Activated CD8-positive, alpha-beta memory T cell treated with anti-CD3 and anti-CD28 coated beads for 24 hours (primary cell): ENCODE measurements at places on chromosomes 16 and 17.

DNA sequence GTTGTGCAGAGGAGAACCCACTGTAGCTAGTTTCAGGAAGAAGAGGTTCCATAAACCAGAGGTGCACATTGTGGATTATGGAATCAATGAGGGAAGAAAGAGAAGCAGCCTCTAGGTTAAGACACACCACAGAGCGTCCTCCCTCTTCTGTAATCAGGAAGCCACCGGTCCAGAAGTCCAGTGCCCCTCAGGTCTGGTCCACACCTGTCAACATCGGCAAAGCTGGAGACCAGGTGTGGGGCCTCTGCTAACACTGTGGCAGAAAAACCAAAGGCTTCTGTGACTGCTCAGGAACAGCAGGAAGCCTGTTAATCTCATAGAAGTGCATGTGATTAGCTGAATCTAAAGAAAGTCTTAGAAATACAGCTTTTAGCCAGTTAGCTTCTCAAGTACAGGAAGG is 23.3 kb downstream of the LIMD2 start:
- no peak for DNase-seq

- no peak for DNase-seq
These were observed 101.1 kb downstream of the FOXL1 start for GRCh38 chr16:86679490-86679889.

DNA sequence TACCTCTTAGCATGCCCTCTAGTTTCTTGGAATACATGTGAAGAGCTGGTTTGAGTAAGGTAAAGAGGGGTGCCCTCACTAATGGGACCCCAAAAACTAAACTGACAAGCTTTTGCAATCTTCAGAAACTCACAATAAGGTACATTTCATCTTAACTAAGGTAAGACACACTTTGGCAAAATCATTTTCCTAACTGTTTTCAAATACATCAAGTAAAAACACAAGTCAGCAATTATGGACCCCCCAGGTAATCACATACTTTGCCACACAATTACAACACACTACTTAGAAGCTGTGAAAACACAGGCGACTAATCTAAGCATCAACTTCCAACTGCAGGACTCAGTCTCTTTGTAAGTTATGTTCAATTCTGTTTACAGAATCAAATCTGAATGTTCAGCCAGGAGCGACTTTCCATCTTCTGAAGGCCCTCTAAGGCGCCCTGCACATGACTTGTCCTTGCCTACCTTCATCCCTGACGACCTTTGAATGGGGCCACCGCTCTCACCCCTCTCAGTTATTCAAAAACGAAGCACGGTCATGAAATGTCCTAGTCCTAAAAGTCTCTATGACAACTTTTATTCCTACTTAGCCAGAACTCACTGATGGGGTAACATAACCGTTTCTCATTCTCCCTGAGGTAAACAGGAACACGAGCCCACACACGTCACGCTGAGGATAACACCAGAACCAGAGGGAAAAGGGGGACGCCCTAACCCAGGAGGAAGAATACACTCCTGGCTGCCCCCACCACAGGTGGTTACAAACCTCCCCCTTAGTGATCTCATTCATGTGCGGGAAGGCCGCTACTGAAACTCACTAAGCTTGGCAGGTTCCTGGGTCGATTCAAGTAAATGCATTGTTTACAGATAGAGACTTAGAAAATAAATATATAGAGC is 5.5 kb downstream of the CREBBP start:
- no peak for DNase-seq

DNA sequence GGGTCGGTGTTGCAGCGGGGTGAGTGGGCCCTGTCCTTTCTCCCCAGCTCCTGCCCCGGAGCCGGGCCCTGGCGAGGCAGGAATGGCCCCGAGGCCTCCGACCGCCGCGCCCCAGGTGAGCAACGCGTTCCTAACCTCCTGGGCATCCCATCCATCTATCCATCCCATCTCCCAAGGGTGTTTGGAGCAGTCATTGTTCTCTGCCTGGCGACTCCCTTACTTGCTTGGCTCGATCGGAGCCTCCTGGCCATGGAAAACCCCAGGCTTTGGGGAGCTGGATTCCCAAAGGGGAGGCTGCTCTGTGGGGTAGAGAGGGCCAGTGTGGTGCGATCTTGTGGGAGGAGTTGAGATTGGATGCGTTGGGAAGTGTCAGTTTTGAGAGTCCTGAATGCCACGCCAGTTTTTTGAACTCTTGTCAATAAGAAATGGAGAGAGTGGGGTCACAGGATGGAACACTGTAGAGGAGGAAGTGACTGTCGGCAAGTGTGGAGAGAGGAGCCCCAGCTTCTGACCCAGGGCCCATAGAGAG is 684 bp downstream of the ZFP90 start:
- DNase-seq, result peak; percentile 72

- peak; percentile 79 for DNase-seq
These were observed 7.3 kb upstream of the NR1D1 start for GRCh38 chr17:40107522-40108174.

- DNase-seq, result no peak
These were observed 3.8 kb downstream of the MYO1D start for GRCh38 chr17:32873114-32873513.

GRCh38 chr17:44384823-44385286 is 4.6 kb downstream of the ITGA2B start:
- DNase-seq, result no peak

DNA sequence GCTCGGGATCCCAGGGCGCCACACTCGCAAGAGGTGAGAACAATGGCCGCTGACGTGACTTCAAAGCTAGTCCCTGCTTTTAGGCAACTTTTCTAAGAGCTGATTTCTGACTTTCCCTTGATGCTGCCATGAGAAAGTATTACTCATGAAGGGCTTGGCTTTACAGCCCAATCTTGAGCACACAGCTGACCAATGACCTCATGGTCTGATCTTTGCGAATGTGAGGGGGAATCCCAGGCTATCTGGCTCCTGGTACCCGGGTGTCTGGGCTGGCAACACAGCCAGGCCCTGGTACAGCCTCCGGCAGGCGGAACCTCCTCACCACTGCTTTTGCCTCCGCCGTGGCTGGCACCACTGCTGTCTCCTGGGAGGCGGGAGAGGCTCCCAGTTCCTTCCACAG is 17.5 kb downstream of the NDUFAF8 start:
- DNase-seq, result no peak

GRCh38 chr17:17091856-17092756 is 49.8 kb downstream of the MPRIP start:
- no peak for DNase-seq

- DNase-seq, result no peak
These were observed 13.4 kb downstream of the GINS2 start for GRCh38 chr16:85675251-85675874.

DNA sequence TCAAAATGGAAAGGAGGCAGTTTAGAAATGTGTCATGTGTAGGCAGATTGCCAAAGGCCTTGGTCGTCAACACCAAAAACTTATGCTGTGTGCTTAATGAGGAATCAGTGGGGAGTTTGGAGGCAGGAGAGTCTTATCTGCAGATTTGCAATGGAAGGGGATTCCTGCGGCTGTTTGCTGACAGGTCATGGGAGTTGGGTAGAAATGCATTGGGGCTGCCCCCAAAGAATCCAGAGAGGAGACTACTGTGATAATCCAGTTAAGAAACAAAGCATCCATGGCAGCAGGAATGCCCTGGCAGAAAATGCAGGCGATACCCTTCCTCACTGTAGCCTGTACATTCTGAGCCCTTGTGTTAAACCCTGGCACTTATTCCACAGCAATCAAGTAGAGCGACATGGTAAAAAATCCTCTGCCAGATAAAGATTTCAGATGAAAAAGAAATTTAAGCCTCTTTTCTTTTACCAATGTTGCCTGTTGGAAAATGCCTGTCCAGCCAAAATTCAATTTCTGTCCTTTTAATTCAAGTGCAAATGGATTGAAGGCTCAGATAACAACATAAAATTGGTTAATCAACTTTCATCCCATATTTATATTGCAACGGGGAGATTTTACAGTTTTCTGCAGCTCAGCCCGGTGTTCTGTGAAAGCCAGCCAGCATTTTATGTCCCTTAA is 491.0 kb upstream of the CDH5 start:
- no peak for DNase-seq

- DNase-seq, result no peak
These were observed 854.1 kb downstream of the KCNJ2 start for GRCh38 chr17:71023249-71024030.

DNA sequence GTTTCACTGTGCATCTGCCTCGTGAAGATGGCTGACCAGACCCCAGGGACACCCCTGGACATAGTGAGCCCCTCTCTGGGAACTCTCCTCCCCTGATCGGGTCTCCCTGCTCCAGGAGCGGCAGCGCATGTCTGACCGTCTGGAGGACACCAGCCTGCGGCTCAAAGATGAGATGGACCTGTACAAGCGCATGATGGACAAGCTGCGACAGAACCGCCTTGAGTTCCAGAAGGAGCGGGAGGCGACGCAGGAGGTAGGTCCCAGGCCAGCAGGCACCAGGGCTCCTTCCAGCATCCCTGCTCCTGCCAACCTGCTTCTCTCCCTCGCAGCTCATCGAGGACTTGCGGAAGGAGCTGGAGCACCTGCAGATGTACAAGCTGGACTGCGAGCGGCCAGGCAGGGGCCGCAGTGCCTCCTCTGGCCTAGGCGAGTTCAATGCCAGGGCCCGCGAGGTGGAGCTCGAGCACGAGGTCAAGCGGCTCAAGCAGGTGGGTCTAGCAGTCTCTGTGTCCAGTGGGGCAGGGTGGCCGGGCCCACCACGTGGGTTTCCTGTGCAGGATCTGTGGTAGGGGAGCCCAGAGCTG is 136.9 kb downstream of the RAB11FIP4 start:
- DNase-seq, result no peak

GRCh38 chr17:75245011-75245410 is 16.4 kb downstream of the GGA3 start:
- DNase-seq, result no peak

DNA sequence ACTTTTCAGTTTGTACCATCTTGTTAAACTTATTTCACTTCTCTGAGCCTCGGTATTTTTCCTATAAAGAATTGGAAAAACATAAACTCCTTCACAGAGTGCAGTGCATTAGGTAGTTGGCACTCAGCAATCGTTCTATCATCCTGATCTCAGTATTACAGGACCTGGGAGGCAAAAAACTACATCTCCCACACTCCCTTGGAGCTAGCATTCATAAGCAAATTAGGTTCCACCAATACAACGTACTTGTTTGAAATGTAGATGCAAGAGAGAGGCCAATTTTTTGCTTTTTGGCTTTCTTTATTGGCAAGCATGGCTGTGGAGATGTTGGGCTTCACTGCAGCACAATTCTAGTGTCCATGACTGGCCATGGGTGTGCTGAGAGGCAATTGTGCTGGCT is 285.2 kb downstream of the CA10 start:
- no peak for DNase-seq

GRCh38 chr17:47663912-47664623 is 14.3 kb downstream of the KPNB1 start:
- peak; percentile 72 for DNase-seq

DNA sequence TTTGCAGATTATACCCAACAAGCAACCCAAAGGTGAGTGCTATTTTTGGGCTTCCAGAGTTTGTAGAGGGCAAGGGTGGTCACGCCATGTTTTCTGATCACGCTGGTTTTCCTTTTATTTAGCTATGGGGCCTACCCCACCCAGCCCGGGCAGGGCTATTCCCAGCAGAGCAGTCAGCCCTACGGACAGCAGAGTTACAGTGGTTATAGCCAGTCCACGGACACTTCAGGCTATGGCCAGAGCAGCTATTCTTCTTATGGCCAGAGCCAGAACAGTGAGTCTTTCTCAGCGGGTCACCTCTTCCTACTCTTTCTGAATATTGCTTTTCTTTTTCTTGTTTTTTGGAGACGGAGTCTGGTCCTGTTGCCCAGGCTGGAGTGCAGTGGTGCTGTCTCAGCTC is 2.5 kb downstream of the FUS start:
- no peak for DNase-seq

- DNase-seq, result peak; percentile 30
These were observed 4.4 kb downstream of the WFIKKN2 start for GRCh38 chr17:50839591-50840310.

- no peak for DNase-seq
These were observed 180.9 kb downstream of the RPTOR start for GRCh38 chr17:80725517-80725916.

DNA sequence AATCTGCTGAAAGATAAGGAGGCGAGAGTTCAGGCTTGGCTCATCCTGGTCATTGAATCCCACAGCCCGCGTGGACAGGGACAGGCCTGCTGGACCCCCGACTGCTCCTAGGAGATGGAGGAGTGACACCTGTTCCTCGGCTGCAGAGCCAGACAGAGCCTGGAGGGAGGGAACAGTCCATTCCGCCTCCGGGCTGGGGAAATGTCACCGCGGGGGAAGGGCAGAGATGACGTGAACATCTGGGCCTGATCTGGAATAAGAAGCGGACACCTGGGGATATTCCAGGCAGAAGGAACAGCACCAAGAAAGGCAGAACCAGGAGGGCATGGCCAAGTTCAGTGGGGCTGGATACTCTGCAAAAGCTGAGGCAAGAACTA is 1.5 kb downstream of the ZNF747 start:
- DNase-seq, result no peak

DNA sequence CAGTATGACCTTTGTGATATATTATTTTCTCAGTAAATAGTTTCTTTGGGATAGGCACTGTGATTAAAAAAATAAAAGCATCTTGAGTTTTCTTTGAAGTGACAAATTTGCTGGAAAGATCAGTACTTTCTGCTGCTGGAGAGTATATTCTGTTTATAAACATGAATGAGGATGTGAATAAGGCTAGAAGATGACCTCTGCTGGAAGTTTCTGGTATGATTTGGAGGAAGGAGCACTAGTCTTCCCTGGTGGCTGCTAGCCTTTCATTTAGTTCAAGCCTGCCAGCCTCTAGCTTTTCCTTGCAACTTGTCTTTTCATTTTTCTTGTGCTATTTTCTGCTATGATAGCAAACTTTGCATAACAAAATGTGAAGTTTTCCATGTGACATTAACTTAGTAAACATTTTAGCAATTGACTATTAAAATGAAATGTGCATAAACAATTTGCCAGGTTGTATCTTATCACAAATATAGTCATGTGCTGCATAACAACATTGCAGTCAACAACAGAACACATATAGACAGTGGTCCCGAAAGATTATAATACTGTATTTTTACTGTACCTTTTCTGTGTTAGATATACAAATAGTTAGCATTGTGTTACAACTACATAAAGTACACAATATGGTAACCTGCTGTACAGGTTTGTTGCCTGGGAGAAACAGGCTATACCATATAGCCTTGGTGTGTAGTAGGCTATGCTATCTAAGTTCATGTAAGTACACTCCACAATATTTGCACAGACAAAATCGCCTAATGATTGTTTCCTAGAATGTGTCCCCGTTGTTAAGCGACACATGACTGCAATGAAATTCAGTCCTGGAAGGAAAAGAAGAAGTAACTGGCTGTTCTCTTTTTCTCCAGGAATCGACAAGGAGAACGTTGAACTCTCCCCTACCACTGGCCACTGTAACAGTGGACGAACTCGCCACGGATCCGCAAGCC is 18.1 kb upstream of the RAB11FIP4 start:
- DNase-seq, result no peak

- no peak for DNase-seq
These were observed 107.9 kb upstream of the ZNF469 start for GRCh38 chr16:88274847-88275246.
